NCI-H345 (cell line): ENCODE measurements at places on chromosomes 13 and 19.

DNA sequence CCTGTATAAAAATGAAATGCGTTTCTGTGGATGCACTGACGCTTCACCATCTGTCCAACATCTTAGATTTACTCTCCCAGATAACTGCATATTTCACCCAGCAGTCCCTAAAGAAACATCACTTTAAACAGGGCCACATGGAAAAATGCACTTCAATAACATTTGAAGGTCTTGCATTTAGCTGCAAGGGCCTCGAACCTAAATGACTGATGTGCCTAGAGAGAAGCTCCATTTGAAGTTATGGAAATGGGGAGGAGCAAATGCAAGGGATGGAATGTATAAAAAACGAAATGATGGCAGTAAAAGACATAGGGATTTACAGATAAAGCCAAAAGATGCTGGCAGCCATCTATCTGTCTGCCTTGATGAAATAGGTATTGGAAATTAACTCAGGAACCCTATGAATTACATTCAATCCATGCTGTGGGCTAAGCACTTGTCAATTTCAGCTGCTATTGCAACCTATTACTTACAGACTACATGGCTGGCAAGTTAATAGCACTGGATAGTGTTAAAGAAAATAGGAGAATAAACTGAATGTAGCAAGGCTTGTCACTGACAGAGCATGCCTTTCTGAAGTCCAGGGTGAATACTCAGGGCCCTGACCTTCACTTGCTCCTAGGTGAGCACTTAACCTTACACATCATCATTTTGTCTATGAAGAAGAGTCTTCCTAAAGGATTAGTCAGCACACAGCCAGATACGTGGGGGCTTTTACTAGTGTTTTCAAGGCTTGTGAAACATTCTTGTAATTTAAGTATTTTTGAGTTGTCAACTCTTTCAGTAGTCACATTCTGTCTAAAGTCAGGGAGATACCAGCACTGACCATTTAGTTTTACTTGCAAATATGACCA, 963.4 kb downstream of the PCDH17 start:
- no peak for DNase-seq

- DNase-seq: no peak
Observed at GRCh38 chr13:76868371-76868770, 17.8 kb downstream of the KCTD12 start.

DNA sequence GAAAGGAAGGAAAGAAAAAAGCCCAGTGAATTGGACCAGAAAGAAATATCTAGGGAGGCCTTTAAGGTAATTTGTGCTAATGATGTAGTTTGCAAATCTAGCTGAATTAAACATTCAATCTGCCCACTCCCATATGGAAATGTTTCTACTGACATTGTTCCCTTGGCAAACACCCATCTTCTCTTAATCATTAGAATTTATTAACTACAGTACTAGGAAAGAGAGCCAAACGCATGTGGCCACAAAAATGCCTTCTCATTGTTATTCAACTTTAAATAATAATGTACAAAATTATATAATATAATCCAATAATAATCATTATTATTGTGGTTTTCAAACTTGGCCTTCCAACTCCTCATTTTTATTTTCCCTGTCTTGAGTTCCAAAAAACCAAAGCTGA, 234.7 kb downstream of the NHLRC3 start:
- DNase-seq: no peak

DNA sequence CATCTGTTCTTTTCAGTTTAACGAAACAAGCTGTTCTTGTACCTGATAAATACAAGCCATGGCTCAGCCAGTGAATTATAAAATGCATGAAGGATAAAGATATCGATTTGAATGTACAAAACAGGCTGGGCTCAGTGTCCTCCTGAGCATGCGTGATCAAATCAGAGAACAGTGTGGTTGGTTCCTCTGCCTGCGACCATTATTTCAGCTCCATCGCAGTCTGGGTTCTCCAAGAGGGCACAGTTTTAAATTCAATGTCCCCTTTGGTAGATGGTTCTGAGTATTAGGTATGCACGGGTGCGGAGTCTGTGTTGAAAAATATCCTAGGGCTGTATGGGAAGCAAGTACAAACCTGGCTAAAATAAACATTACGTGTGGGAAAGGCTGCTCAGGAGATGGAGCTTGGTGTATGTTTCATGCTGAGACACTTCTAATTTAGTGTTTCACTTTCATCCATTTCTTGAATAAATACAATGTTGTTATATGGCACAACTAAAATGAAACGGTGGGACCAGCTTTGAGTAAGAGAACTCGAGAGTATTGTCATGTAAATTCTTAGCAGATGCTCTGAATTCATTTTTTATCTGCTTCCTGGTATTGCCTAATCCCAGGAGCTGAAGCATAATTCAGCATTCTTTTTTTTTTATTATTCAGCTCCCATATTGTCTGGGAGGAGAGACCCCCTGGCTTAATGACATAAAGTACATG, 458.7 kb downstream of the MYO16 start:
- DNase-seq: peak; percentile 76

DNA sequence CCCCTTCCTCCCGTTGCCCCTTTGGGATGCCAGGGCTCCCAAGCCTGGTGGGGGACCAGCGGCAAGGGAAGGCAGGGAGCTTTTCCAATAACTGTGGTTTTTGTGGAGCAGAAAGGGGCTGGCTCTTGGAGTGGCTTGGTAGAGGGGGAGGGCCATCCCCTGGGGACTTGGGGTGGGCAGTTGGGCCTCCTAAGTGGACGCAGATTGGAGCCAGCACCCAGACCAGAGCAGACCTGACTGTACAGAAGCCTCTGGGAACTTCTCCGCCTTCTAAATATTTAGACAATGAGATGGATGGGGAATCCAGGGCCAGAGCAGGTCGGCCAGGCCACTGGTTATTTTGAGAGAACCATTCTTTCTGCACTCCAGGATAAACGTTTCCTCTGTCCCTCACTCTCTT, 4.2 kb downstream of the PTGIR start:
- no peak for DNase-seq

DNA sequence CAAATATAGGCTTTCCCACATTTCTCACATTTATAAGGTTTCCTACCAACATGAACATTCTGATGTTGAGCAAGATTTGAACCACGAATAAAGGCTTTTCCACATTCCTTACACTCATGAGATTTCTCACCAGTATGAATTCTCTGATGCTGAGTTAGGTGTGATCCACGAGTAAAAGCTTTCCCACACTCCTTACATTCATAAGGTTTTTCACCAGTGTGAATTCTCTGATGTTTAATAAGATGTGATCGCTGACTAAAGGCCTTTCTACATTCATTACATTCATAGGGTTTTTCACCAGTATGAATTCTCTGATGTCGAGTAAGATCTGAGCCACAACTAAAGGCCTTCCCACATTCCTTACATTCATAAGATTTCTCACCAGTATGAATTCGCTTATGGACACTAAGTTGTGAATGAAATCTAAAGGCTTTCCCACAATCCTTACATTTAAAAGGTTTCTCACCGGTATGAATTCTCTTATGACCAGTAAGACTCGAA, 19.0 kb downstream of the ZNF790 start:
- no peak for DNase-seq

GRCh38 chr19:34480971-34481841, at the start of gene WTIP:
WTIP (plus strand) TSS chr19:34481758; CDS start chr19:34481975, 217 bp downstream.
- no peak for DNase-seq
